ENCODE measurements at places on chromosomes 11 and 22. TPM values are rescaled to one million over a fixed set of nuclear protein-coding genes. Genes with fewer than 3 reads are reported as not detected.

- H3K4me3 ChIP-seq = no peak overlapping the region
- no peaks in the 10 kb centered on the region for H3K27me3 ChIP-seq
- H3K27ac ChIP-seq = no peak overlapping the region
- H3K36me3 ChIP-seq = no peaks in the 10 kb centered on the region
- H3K4me1 ChIP-seq = no peaks in the 10 kb centered on the region
- peak; percentile 34 for DNase-seq
Observed at GRCh38 chr22:47304854-47305253, 542.4 kb downstream of the TBC1D22A start.

DNA sequence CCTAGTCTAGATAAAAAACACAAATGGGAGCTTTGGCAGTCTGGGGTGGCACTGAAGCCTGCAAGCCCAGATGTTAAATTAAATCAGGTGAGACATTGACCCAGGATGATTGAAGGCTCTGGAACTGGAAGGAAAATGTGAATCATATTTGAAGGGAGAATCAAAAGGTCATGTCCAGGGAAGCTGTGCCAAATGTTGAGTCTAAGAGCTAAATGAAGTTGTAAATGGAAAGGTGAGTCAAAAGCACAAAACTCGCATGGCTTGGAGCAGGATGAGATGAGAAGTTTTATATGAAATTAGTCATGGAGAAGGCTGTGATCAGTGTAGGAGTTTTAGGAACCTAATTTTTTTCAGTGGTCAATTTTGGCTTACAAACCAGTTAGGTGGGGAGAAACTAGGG is 301.1 kb downstream of the BLID start:
- no peak overlapping the region for H3K4me3 ChIP-seq
- H3K4me1 ChIP-seq = no peaks in the 10 kb centered on the region
- no peaks in the 10 kb centered on the region for H3K36me3 ChIP-seq
- H3K27me3 ChIP-seq = no peaks in the 10 kb centered on the region
- H3K27ac ChIP-seq = no peak overlapping the region

SLC22A9 gene
- not detected for total RNA-seq

TYR gene
- not detected for total RNA-seq

DNA sequence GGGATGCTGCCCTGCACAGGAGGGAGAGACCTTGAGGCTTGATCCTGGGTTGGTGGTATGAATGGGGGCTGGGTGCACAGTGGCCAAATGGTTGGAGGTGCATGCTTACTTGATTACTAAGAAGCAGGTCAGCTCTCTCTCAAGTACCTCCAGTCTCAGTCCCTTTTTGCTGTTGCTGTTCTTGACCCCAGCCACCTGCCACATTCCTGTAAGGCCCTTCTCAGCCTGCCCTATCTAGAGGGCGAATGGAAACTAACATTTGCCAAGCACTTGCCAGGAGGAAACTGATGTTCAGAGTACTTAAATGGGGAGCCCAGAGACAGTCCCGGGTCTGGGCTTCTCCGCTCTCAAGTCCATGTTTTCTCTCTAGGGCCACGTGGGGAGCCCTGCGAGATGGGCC is 39.9 kb downstream of the CABIN1 start:
- H3K4me3 ChIP-seq = no peak overlapping the region
- H3K27me3 ChIP-seq = no peaks in the 10 kb centered on the region
- no peak for DNase-seq

IGLL1 gene
- total RNA-seq = not detected

DNA sequence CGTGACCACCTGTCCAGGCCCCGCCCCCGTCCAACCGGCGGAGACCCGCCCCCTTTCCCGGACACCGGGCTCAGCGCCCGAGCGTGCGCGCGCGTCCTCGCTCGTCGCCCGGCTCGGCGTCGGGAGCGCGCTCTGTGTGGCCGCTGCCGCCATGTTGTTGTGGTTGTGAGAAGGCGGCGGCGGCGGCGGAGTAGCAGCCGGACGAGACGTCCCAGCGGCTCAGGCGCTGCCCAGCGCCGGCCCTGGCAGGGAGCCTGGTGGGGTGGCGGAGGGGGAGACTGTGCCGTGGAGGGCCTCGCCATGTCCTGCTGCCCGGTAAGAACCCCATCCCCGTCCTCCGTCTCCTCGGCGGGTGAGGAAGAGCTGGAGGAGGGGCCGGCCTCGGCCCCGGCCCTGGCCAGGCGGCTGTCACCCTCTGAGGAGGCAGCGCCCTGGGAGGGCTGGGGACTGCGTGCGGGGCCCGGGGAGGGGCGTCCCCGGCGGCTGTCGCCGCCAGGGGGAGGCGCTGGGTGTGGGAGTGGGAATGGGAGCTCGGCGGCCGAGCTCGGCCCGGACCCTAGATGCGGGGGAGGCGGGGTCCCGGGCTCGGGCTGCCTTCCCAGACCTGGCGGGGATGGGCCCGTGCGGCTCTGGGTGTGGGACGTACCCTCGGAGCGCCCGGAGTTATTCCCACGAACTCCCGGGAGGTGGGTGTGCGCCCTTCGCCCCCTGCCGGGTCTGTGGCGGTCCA is at the start of gene MTMR3:
TSS of gene MTMR3 (plus strand) at position 130 of the 730 bp plus-strand sequence. CDS start 87,886 bp downstream, outside the sequence.
- peak; percentile 93 for DNase-seq
- H3K27ac ChIP-seq = peak within 1 kb of the TSS; percentile 99
- H3K4me3 ChIP-seq = peak within 1 kb of the TSS; percentile 97
- H3K4me1 ChIP-seq = no peaks in the 10 kb centered on the region
- H3K27me3 ChIP-seq = no peaks in the 10 kb centered on the region
- H3K36me3 ChIP-seq = no peaks in the 10 kb centered on the region

GRCh38 chr11:74685905-74686304 is 45.3 kb downstream of the CHRDL2 start:
- peaks cover 19% of the 10 kb centered on the region for H3K4me1 ChIP-seq
- no peaks in the 10 kb centered on the region for H3K27me3 ChIP-seq

DNA sequence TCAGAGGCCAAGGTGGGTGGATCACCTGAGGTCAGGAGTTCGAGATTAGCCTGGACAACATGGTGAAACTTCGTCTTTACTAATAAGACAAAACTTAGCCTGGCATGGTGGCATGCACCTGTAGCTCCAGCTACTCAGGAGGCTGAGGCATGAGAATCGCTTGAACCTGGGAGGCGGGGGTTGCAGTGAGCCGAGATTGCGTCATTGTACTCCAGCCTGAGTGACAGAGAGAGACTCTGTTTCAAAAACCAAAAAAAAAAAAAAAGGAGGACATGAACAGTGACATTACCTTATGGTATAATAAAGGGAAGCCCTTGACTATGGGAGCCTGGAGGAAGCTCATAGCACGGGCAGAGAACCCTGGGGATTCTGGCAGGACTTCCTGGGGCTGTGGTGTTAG is 16.5 kb upstream of the PLEKHB1 start:
- H3K36me3 ChIP-seq = no peaks in the 10 kb centered on the region
- no peaks in the 10 kb centered on the region for H3K4me1 ChIP-seq
- no peaks in the 10 kb centered on the region for H3K27me3 ChIP-seq
- H3K4me3 ChIP-seq = no peak overlapping the region
- DNase-seq = no peak

- H3K27me3 ChIP-seq = no peaks in the 10 kb centered on the region
- DNase-seq = no peak
- H3K4me1 ChIP-seq = no peaks in the 10 kb centered on the region
Observed at GRCh38 chr22:42248995-42249394, 21.5 kb downstream of the TCF20 start.

PATE4 gene
- not detected for total RNA-seq

HBB gene
- total RNA-seq = 1,514 TPM

RAG2 gene
- total RNA-seq = not detected

GRCh38 chr22:49036513-49036912 is 791.2 kb downstream of the BRD1 start:
- peaks cover 9% of the 10 kb centered on the region for H3K4me1 ChIP-seq
- no peaks in the 10 kb centered on the region for H3K27me3 ChIP-seq
- no peak overlapping the region for H3K27ac ChIP-seq
- H3K4me3 ChIP-seq = no peak overlapping the region
- no peak for DNase-seq

DNA sequence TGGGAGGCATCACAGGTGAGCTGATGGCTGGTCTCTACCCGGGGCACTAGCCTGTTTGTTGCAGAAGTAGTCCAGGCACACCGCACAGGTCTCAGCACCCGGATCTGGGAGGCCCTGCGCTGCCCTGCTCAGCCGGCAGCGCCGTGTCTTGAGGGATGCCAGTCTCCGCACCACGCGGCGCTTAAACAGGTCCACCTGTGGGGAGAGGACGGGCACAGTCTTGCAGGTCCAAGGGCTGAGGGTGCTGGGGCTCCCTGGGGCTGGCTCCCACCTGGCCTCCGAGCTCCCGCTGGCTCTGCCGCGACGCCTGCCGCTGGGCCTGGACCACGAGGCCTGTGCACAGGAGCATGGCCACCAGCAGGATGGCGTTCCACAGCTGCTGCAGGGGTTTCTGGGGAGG is 7.2 kb downstream of the RNF215 start:
- H3K4me3 ChIP-seq = no peak overlapping the region
- no peak overlapping the region for H3K27ac ChIP-seq
- no peaks in the 10 kb centered on the region for H3K27me3 ChIP-seq
- peaks cover 19% of the 10 kb centered on the region for H3K4me1 ChIP-seq
- DNase-seq = no peak
- peaks cover 8% of the 10 kb centered on the region for H3K36me3 ChIP-seq

DNA sequence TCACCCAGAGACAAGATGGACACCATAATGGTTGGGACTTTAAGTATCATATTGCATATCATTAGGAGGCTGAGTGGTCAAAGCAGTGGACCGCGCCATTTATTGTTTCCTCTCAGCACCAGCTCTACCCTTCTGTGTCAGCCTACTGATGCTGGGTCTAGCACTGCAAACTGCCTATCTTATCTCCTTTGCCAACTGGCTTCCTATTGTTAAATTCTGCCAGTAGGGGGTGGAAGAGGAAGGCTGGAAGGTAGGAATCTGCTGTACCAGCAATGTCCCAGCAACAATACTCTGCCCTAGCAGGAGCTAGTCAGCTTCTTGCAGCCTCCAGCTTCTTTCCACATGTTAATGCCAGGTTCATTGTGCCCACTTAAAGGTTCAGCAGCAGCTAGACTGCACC is 367.1 kb upstream of the PDGFD start:
- no peaks in the 10 kb centered on the region for H3K4me1 ChIP-seq
- no peaks in the 10 kb centered on the region for H3K36me3 ChIP-seq
- no peak for DNase-seq
- no peak overlapping the region for H3K27ac ChIP-seq

- no peaks in the 10 kb centered on the region for H3K27me3 ChIP-seq
- H3K36me3 ChIP-seq = peaks cover 25% of the 10 kb centered on the region
- no peak for DNase-seq
- H3K27ac ChIP-seq = no peak overlapping the region
Observed at GRCh38 chr11:65214212-65214845, 32.6 kb downstream of the CAPN1 start.

- no peak overlapping the region for H3K27ac ChIP-seq
- no peaks in the 10 kb centered on the region for H3K4me1 ChIP-seq
- no peaks in the 10 kb centered on the region for H3K36me3 ChIP-seq
- DNase-seq = no peak
- H3K27me3 ChIP-seq = no peaks in the 10 kb centered on the region
- no peak overlapping the region for H3K4me3 ChIP-seq
Observed at GRCh38 chr22:32232191-32232830, 22.8 kb downstream of the SLC5A4 start.

GRM5 gene
- not detected for total RNA-seq

DNA sequence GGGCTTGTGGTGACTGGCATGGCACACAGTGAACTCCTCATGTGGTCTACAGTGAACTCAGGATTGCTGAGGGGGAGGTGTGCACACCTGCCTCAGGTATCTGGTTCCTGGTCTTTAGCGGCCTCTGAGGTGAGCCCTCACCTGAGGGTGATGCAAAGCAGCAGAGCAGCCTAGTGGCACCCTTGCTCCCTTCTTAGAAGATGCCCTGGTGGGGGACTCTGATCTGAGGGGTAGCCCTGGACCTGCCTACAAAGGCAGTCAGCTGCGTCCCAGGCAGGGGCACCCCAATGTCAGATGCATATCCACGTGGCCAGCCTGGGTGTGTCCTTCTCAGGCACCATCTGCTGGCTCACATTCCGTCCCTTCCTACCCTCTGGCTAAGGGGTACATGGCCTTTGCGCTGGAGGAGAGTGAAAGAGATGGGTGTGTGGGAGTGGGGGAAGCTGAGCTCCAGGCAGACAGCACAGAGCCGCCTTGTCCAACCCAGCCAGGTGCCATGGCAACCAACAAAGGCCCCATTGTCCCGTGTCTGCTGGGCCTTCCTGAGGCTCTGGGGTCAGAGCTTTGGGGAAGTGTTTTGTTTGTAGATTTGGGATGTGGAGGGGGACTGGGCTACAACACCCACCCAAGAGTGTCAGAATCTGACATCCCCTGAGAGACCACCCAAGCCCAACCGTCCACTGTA is 5.8 kb downstream of the PLEKHB1 start:
- no peak overlapping the region for H3K4me3 ChIP-seq
- no peaks in the 10 kb centered on the region for H3K36me3 ChIP-seq
- no peak for DNase-seq
- H3K4me1 ChIP-seq = no peaks in the 10 kb centered on the region

- H3K27ac ChIP-seq = no peak overlapping the region
- H3K4me1 ChIP-seq = no peaks in the 10 kb centered on the region
- H3K36me3 ChIP-seq = peaks cover 21% of the 10 kb centered on the region
- H3K4me3 ChIP-seq = no peak overlapping the region
- DNase-seq = no peak
Observed at GRCh38 chr11:108035690-108036089, 27.0 kb downstream of the CUL5 start.

DNA sequence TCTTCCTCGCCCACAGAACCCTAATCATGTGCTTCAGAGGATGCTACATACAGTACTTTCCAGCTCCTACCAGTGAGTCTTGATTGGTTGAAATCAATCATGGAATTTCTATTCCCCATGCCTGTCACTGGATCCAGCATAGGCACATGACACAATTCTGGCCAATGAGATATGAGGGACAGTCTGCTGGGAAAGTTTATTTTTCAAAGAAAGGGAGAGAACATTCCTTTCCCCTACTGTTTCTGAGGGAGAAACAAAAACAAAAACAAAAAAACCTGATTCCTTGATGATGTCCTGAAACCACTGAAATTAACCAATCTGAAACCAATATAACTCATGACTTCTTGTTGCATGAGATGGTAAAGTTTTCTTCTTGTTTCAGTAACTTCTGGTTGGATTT is 3.3 kb upstream of the RCN1 start:
- H3K4me3 ChIP-seq = no peak overlapping the region
- no peaks in the 10 kb centered on the region for H3K27me3 ChIP-seq
- DNase-seq = no peak
- H3K4me1 ChIP-seq = no peaks in the 10 kb centered on the region

- no peaks in the 10 kb centered on the region for H3K36me3 ChIP-seq
- no peak overlapping the region for H3K4me3 ChIP-seq
- H3K27me3 ChIP-seq = no peaks in the 10 kb centered on the region
- H3K4me1 ChIP-seq = no peaks in the 10 kb centered on the region
- no peak for DNase-seq
Observed at GRCh38 chr22:42076764-42077485, 2.6 kb upstream of the SMDT1 start.

ZNF70 gene
- total RNA-seq = 5.0 TPM

- peaks cover 39% of the 10 kb centered on the region for H3K36me3 ChIP-seq
- peak overlapping the region; percentile 90 for H3K27ac ChIP-seq
- peak; percentile 96 for DNase-seq
- no peaks in the 10 kb centered on the region for H3K27me3 ChIP-seq
- peak overlapping the region; percentile 11 for H3K4me3 ChIP-seq
- H3K4me1 ChIP-seq = no peaks in the 10 kb centered on the region
Observed at GRCh38 chr11:67277231-67277961, 11.1 kb downstream of the GRK2 start.

GRCh38 chr11:10502770-10503169 is 38.2 kb downstream of the RNF141 start:
- peak; percentile 56 for DNase-seq
- no peaks in the 10 kb centered on the region for H3K36me3 ChIP-seq
- H3K27me3 ChIP-seq = no peaks in the 10 kb centered on the region
- no peak overlapping the region for H3K27ac ChIP-seq
- no peaks in the 10 kb centered on the region for H3K4me1 ChIP-seq

OR6A2 gene
- total RNA-seq = not detected

GRCh38 chr22:37566329-37566837 is 6.1 kb downstream of the CDC42EP1 start:
- H3K4me3 ChIP-seq = no peak overlapping the region
- H3K27me3 ChIP-seq = no peaks in the 10 kb centered on the region
- H3K36me3 ChIP-seq = peaks cover 14% of the 10 kb centered on the region
- peaks cover 74% of the 10 kb centered on the region for H3K4me1 ChIP-seq
- DNase-seq = no peak

LDHAL6A gene
- total RNA-seq = not detected

Data from right atrium auricular region (tissue), 2 donors.